ENCODE measurements at places on chromosomes 2 and 18. TPM values are rescaled to one million over a fixed set of nuclear protein-coding genes. Genes with fewer than 3 reads are reported as not detected.

DNA sequence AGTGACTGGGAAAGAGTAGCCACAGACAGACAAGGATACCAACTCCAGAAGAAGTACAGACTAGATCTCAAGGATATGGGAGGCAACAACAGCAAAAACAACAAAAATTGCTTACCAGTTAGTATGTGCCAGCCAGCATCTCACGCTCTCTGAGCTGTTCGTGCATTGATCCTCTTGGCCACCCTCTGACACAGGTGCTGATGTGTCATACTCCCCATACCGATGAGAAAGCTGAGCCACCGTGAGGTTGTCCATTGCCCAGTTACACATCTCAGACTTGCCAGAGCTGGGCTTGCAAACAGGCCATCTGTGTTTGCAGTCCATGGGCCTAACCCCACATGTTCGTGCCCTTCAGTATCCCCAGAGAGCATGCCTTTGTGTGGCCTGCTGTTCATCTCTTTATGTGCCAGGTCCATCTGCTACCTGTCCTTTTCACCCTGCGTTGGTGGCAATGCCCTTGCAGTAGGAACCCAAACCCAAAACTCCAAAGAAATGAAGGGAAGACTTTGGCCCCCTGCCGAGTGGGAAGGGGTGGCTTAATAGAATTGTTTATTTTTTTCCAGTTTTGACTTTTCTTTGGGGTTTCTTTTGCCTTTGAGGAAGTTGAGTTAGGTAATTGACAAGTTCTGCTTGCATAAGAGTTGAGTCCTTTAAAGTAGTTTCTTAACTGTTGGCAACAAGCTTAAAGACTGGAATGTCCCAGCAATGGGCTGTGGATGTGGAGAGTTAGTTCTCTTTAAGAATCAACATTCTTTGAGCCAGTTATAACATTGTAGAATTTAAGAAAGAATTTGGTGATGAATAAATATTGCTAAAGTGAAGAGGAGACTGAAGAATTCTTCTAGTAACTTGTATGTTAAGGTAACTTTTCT lies 46.7 kb downstream of the LYPD6B start:
- DNase-seq, result no peak

- DNase-seq, result no peak
Measured at GRCh38 chr2:23283-23682, 23.0 kb downstream of the FAM110C start.

- no peak for DNase-seq
Measured at GRCh38 chr2:165443511-165443910, 26.0 kb upstream of the CSRNP3 start.

GRCh38 chr2:167652401-167652800 lies 595.0 kb downstream of the STK39 start:
- DNase-seq, result no peak

DNA sequence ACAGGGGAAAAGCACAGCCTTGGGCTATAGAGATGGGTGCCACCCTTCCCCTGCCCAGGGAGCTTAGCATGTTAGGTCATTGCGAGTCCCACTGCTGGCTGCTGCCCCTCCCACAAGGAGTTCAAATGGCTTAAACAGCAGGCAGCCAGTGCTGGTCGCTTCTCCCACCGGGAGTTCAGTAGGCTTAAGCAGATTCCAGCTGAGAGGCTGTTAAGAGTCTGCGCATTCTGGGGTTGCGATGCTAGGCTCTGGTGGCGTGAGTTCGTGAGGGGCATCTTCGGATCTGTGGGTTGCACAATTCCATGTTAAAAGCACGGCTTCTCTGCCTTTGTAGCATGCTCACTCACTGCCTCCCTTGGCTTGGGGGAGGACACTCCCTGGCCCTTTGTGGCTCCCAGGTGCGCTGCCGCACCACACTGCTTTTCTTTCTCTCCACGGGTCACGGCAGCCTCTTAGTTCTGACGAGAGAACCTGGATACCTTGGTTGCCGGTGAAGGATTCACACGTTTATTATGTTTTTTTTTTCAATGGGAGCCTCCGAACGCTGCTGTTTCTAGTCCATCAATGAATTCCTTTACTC lies 93.2 kb downstream of the UNC80 start:
- no peak for DNase-seq

GRCh38 chr18:25935356-25935755 lies 155.1 kb downstream of the SS18 start:
- DNase-seq, result no peak

GRCh38 chr18:24212939-24213338 lies 74.1 kb downstream of the CABYR start:
- no peak for DNase-seq

- no peak for DNase-seq
Measured at GRCh38 chr2:27710640-27711430, 47.1 kb downstream of the SLC4A1AP start.

GRCh38 chr2:56128235-56128634 lies 55.6 kb upstream of the CCDC85A start:
- DNase-seq, result no peak

DNA sequence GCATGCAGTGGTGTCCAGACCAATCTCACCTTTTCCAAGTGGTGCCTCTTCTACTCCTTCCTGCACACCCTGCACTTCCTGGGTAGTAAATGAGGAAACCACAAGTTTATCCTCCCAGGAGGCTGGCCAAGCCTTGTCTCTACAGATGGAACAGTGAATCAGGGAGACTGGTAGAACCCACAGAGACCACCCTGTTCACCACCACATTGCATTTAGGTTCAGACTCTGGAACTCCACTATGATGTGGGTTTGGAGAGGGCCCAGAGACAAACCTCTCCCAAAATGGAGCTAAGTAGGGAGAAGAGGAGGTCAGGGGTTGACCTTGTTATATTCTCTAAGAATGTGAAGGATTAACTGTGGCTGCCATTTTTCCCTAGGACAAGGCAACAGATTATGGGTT lies 102.8 kb upstream of the FZD7 start:
- no peak for DNase-seq

- DNase-seq, result no peak
Measured at GRCh38 chr2:179991344-179991743, 15.8 kb downstream of the CWC22 start.

DNA sequence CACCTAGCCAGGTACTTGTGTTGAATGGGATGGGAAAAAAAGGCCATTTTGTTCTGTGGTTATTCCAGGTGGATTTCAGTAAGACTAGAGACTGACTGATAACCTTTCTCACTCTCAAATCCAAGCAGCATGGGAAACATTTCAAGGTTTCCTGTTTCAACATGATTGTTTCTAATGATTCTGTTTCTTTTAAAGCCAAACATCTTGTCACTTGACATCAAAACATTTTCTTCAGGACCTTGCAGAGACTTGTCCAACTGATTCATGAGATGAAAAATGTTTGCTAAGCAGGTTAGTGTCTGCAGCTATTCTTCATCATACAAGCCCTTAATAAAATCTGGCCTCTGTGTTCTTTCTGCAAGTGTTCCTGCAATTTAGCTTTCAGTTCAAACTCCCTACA lies 456.5 kb upstream of the CWC22 start:
- DNase-seq, result no peak

DNA sequence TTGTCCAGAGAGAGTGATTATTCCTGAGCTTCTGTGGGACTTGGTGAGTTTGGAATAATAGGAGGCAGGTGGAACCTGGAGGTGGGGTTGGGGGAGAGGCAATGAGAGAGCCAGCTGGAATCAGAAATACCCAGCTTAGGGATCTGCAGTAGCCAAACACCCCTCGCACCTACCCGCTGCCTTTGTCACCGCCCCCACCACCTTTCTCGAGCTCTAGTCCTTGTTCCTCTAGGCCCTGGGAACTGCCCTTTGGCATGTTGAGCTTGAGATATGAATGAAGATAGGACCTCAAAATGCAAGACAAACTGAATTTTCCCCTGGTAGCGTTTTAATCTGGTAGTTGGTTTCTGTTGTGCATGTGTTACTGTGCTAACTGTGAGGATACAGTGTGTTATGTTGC lies 242.9 kb downstream of the PTPRM start:
- DNase-seq, result no peak

DNA sequence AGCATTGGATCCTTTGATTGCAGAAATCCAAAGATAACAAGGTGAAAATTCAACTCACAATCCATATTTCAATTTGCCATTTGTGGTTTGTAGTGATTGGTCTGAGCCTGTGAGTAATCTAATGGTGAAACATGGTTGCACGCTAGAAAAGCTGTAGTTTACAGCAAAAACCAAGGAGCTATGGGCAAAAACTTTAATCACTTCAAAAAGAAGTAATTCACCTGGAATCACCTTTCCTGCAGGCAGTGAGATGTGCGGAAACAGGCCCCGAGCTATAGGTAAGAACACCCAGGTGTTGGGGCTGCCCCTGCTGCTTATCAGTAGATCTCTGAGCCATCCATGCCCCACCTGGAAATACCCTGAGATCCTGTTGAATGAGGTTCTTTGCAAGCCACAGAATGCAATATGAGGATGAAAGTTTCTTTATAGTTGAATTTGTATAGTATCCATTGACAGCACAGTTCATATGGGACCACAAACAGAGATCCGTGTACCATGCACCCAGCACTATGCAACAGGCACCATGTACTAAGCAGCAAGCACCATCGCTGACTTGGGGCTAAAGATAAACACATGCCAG lies 208.2 kb downstream of the SPP2 start:
- no peak for DNase-seq

- DNase-seq, result no peak
Measured at GRCh38 chr2:138964418-138964817, 184.2 kb upstream of the NXPH2 start.

DNA sequence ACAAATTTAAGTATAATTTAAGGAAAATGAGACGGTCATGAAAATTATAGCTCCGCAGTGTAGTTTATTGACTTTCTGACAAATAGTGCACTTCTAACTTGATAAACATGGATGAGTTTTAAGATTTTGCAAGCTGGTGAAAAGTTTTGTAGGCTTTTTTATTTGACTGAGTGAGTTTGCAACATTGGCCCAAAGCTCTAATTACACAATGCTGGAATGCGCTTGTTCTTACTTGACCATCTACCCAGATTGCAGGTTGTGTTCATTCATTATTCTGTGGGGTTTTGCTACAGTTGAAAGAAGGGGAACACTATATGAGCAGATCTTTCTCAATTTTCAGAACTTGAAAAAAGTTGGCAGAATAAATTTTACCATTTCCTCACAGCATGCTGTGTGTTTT lies 13.5 kb downstream of the SPOPL start:
- no peak for DNase-seq

DNA sequence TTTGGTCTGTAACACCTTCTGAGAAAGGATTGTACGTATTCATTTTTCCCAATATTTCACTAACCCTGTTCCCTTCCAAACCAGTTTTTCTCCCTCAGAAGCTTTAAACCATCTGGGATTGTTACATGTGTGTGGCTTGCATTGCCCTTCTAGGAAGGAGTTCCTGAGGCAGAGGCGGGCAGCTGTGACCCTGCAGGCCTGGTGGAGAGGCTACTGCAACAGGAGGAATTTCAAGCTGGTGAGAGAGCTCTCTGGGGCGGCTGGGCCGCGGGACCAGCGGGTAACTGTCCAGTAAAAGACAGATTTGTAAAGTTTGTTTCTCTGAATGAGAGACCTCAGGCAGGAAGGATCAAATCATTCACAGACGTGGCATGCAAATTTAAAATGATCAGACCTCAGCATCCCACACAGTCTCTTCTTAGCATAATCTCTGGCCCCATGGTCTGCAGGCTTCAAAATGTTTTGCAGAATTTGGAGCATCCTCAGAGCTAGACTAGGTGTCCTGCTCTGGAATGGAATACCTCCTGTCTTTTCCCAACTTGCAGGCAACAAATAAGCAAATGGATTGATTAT lies 40.2 kb upstream of the GPR17 start:
- DNase-seq, result no peak

DNA sequence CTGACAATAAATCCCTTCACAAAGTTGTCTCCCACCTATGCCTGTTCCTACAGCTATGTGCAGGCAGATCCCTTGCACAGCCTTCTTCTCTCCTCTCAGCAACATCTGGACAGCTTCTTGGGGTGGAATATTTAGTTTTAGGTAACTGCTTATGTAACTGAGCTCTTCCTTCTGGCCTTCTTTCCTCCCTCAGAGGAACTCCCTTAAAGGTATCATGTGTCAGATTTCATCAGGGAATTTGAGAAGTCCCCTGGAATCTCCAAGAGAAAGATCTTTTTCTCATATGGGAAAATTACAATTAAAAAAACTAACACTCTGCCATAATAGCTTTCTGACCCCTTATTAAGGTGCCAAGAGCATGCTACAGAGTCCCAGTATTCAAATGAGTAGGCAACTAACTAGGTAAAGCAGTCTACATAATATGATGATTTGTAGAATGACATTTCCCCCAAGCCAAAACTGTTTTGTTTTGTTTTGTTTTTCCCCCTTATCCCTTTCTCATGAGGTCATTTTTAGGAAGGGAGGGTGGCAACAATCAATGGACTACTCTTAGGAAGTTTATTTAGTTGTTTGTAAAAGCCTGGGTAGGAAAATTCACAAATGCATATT lies 2.4 kb downstream of the TMEM200C start:
- DNase-seq, result no peak

GRCh38 chr18:27942706-27943105 lies 234.2 kb downstream of the CDH2 start:
- no peak for DNase-seq

GRCh38 chr2:217045700-217046475 lies 186.0 kb upstream of the TNP1 start:
- DNase-seq, result no peak

GRCh38 chr2:240213476-240214421 lies 73.3 kb upstream of the OTOS start:
- no peak for DNase-seq

DNA sequence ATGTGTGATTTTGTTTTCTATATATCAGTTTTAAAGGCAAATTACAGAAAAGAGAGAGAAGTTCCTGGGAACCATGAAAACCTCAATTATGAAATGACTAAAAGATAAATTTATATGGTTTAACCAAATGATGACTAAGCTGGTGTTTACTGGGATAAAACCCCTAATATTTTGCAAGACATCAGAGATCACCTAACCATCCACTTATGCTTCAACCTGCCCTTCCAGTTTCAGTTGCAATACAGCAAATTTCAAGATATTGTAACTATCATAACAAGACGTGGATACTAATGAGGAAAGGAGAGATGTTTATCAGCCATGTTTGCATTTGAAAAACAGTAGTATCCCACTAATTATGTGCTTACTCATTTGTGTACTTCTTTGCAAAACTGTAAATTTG lies 108.2 kb downstream of the GAREM1 start:
- no peak for DNase-seq

- no peak for DNase-seq
Measured at GRCh38 chr2:222907790-222908441, 47.1 kb downstream of the ACSL3 start.

DNA sequence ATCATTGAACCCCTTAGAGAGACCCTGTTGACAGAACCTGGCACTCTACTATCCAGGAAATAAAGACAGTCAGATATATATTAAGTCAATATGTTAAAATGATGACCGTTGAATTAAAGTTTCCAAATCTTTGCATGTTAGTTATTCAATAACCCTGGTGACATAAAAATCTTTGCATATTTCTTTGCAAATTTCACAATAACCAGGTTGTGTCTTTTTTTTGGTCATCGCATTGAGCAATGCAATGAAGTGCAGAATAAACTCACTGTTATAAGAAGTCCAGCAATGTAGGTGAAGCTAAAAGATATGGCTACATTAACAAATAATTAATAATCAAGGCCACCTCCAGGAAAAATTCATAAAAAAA lies 596.9 kb downstream of the NYAP2 start:
- no peak for DNase-seq

GDF7 gene
- total RNA-seq, result under 0.01 TPM

CREG2 gene
- 0.20 TPM for total RNA-seq

TRABD2A gene
- 2.6 TPM for total RNA-seq

ARHGEF4 gene
- total RNA-seq, result 4.2 TPM

TMEM198 gene
- total RNA-seq, result 0.59 TPM

CIB4 gene
- total RNA-seq, result not detected

RTP5 gene
- total RNA-seq, result not detected

ABCG8 gene
- total RNA-seq, result not detected

TDRD15 gene
- not detected for total RNA-seq

GPR35 gene
- 0.38 TPM for total RNA-seq

MOGAT1 gene
- total RNA-seq, result not detected

PDE1A gene
- 41.1 TPM for total RNA-seq

DLGAP1 gene
- 1.8 TPM for total RNA-seq

Data from NCI-H460 (cell line).